ENCODE measurements at places on chromosomes 16 and 17.

DNA sequence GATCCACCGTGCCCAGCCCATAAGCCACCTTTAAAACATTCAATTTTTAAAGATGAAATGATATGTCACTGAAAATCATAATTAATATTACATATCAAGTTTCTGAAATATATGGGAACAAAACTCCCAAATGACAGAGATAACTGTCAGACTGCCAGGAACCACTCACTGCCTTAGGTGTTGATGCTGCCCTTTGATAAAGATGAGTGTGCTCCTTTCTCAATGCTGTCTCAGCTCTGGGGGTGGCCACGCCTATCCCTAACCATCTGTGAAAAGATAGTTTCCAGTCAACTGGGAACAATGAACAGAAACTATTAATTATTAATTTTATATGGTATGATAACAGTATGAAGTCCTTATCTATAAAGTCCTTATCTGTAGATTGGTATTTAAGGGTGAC, 177.7 kb downstream of the MYO1D start:
- no peak for DNase-seq

DNA sequence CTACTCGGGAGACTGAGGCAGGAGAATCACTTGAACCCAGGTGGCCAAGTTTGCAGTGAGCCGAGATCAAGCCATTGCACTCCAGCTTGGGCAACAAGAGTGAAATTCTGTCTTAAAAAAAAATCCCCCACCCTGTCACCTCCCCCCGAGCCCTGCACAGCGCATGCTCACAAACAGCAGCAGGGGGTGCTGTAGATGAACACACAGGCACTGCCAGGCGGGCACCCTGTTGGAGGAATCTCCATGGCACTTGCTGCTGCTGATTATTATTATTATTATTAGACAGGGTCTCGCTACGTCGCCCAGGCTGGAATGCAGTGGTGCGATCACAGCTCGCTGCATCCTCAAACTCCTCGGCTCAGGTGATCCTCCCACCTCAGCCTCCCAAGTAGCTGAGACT, 24.6 kb downstream of the FZD2 start:
- DNase-seq: no peak

DNA sequence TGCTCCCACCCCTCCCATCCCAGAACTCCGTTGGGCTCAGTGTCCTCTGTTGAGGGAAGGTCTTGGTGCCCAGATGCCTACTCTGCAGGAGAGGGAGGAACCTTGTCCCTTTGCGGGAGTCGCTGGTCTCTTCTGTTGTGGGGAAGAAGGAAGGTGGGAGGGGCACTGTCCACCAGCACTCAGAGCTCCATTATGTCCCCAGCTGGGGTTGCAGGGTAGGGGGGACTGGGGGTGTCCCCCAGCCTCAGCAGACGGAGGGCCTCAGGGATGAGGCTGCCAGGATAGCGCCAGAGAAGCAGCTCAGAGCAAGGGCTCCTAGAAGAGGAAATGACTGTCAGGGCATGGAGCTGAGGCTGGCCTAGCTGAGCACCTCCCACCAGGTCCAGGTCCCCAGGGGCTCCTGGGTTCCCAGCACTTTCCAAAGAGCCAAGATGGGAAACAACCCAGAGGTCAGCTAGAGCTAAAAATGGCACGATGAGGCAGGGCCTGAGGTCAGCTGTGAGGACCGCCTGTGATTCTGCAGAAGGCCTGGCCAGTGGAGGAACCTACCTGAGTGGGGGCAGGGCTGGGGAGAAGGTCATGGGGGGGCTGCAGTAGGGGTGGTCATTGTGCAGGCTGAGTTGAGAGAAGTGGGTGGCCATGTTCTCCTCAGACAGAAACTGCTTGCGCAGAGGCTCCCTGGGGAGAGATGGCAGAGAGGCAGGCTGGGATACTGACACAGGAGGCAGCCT, 893 bp downstream of the HCFC1R1 start:
- no peak for DNase-seq

DNA sequence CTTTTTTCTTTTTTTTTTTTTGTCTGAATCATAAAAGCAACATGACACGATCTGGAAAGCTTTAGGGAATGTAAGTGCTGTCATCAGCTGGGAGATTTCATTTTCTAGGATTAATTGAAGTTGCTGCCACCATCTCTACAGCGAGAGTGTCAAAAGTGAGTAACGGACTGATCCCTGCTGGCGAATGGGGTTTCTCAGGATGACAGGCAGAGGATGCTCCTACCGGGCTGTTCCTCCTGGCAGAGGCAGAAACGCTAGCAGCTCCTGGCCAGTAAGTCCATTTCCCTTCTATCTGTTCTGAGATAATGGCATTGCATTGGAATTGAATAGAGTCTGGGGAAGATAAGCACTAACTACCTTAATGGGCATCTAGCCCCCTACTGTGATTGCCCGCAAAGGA, 80.5 kb upstream of the KIFC3 start:
- no peak for DNase-seq

DNA sequence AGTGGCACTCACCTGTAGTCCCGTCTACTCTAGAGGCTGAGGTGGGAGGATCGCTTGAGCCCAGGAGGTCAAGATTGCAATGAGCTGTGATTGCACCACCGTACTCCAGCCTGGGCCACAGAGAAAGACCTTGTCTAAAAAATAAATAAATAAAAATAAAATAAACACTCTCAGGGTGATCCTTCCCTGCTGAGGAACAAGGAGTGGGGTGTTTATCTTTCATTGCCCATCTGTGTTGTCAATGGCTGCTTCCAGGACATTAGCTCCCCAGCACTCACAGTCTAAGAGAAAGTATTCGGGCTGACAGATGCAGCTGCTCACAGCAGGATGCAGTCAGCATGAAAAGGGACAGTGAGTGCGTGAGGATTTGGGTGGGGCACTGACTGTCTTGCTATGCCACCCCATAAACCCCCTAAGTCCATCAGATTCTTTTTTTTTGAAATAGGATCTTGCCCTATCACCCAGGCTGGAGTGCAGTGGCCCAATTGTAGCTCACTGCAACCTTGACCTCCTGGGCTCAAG, 31.3 kb upstream of the RBBP6 start:
- no peak for DNase-seq

DNA sequence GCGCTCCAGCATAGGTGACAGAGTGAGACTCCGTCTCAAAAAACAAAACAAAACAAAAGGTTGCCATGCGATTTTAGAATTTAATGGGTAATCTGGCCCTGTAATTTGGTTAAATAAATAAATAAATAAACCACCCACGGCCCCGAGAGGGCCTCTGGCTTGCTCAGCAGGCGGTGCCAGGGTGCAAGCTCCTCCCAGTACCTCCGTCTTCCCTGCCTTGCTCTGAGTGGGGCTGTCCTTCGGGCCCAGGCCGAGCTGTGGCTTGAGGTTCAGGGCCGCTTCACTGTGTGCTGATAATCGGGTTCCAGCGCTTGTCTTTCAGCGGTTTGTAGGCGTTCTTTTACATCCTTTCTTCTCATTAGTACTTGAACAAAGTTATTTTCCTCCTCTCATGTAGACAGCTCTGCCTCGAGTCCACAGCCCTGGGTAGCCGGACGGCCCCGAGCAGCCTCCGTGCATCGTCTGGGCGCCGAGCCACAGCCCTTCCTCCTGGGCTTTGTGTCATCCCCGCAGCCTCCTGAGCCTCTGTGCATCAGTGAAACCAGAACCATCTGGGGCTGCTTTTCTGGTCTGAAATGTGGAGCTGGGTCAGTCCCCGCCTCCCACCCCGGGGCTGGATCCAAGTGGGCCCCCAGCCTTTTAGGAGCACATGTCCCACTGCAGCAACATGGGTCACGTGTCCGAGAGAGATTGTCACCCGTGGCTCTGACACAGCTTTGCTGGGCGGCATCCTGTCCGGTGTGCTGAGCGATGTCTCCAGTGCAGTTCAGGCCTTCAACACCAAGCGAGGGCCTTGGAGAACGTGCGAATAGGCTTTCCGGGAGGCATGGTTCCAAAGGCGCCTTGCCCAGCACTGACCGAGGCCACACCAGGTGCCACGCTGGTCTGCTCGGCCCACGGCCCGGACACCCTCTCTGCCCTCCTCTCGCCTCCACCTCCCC, 157.4 kb upstream of the CHMP6 start:
- DNase-seq: peak; percentile 60

All from testis (tissue), 5 donors.